ENCODE measurements at places on chromosomes 5 and 9.
A peak's percentile ranks its signal among the peaks of the same experiment; 100 is the strongest.

DNA sequence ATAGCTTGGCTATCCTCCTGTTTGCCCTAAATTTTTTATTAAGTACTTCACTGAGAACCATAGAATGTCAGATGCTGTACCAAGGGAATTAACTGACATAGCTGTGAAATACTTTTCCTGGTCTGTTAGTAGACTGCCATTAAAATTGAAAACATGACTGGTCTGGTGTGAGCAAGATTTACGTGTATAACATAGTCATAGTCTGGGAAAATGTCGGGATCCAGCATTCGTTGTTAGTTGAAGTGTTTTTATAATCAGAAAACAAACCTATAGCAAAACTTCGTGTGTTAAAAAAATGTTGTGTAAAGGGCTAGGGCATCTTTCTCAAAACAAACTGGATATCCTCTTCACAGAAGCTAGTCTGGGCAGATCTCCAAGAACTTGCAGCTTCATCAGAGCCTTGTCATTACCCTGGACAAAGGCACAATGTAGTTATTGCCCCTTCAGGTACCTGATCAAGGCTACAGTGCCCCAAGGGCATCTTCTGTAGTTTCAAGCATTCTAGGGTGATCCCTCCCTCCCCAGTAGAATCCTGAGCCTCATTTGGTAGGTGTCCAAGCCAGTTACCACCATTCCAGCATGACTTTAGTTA, 454.2 kb upstream of the SGCD start:
- DNase-seq: no peak

DNA sequence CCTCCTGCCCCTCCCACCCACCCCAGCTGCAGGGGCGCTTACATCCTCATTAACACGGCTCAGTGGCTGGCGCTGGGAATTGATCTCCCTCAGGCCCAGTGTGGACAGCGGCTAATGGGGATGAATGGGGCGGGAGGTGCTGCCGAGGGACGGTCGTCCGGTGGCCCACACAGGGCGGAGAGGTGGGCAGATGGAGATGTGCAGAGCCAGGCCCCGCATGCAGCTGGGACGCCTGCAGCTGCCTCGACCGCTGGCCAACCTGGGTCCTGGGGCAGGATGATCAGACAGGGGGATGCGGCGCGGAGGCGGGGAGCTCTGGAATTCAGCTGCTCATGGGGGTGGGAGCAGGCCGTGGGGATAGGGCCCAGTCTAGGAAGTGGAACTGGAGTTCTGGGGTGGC, 17.6 kb downstream of the TSPAN17 start:
- no peak for DNase-seq

GRCh38 chr9:31372799-31373587, 1011.5 kb upstream of the ACO1 start:
- no peak for DNase-seq

- DNase-seq: no peak
These were observed 77.0 kb downstream of the FGF18 start for GRCh38 chr5:171496456-171496855.

DNA sequence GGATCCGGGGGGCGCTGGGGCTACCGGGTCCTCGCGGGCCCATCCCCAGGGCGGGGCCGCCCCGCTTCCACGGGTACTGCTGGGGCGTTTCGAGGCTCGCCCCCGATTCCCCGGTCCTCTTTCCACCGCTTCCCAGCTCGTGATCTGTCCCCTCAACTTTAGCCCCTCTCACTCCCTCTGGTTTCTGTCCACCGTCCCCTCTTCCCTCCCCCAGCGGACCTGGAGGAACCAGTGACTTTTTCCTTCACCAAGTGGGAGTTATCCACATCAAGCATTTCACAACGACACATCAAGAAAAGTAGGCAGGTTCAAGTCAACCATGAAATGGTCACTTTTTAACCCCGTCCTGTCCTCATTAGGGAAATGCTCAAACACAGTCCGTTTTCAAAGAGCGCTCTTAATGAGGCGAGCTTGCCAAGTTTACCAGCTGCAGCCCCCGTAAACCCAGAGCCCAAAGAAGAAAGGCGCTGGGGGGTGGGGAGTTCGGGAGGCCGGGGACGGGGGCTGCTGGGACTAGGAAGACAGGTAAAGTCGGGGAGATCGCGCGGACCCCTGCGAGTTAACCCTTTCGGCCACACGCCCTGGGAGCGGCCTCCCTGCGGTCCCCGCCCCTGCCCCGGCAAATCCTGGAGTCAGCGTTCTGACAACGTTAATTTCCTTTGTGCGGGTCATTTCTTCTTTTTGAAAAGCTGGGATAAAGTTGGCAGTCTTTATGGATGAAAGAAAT, 2.1 kb upstream of the NFIB start:
- peak; percentile 12 for DNase-seq

DNA sequence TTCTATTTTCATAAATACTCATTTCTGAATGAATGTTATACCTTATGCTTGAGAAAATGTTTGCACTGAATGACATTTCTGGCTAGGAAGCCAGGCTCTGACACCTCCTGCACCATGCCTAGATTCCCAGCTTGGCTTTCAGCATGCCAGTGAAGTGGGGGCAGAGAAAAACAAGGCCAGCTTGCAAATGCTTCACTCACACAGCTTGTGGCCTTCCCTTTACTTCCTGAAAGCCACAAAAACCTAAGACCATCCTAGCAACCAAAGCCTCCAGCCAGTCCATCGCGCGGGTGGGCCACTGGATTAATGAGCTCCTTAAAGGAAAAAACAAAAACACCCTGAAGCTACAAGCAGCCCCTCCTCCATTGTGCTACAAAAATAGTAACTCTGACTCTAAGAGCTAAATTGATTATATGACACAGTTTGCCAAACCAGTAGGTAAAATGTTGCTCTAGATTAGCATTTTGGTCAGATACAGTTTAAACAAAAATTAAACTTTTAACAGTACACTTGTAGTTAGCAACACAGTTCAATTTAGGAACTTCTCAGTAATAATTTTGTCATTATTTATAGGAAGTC, 159.9 kb downstream of the TSSK1B start:
- no peak for DNase-seq

GRCh38 chr5:112267231-112267630, 151.8 kb downstream of the EPB41L4A start:
- DNase-seq: no peak

DNA sequence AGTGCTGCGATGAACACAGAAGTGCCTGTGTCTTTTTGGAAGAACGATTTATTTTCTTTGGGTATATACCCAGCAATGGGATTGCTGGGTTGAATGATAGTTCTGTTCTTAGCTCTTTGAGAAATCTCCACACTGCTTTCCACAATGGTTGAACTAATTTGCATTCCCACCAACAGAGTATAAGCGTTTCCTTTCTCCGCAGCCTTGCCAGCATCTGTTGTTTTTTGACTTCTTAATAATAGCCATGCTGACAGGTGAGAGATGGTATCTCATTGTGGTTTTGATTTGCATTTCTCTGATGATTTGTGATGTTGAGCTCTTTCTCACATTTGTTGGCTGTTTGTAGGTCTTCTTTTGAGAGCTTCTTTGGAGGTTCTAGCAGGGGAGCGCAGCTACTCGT, 134.6 kb downstream of the TENT4A start:
- no peak for DNase-seq

GRCh38 chr5:168707716-168708695, 128.8 kb upstream of the PANK3 start:
- no peak for DNase-seq

DNA sequence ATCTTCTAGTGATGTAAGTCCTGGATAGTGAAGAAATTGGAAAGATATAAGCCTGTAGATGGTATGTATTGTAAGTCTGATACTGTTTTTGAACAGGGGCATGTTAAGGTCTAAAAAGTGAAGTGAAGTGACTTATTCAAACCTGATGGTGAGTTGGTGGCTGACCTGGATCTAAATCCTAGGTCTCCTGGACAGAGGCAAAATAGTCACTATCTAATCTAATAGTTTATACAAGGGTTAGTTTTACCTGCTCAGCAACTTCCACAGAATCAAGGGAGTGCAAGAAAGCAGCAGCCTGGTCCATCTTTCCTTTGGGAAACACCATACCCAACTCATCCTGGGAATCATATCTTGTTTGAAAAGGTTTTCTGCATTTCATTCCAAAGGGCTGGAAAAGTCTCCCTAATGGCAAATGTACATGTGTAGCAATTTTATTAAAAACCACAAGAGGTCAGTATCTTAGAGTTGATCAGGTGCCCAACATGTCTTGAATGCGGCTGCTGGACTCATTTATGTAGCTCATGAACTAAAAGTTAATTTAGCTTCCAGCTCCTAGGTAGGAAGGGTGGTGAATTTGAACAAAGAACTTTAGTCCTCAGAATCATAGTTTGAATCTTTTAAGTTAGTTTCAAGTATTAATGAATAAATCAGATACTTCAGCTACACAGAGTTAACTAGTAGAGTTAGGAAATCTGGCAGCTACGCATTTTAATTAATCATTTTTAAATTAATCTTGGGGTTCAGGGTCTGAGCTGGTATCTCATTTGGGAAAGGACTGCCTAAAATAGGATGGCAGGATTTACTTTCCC, 26.0 kb downstream of the SKP2 start:
- peak; percentile 29 for DNase-seq

- DNase-seq: no peak
These were observed 249.7 kb upstream of the TMEM161B start for GRCh38 chr5:88518131-88519016.

GRCh38 chr5:101102506-101102905, 199.4 kb upstream of the ST8SIA4 start:
- no peak for DNase-seq

DNA sequence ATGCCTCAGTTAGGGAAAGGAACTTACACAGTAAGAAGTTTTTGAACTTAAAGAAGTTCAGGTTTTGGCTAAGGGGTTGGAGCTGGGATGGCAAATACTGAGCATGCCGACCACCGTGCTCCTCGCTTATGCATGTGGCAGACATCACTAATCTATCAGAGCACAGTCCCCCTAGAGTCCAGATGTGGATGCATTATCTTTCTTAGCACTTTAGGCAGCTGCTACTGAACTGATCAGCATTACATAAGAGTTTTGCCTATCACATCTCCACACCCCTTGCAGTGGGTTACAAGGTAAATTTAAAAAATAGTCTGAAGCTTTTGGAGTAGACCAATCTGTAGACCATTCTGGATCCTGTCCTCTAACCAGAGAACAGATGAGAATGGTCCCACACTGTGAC, 22.4 kb downstream of the MACIR start:
- DNase-seq: no peak

- DNase-seq: no peak
These were observed 562.9 kb upstream of the FTMT start for GRCh38 chr5:121288781-121289180.

GRCh38 chr5:11076945-11077613, 316.0 kb upstream of the DAP start:
- DNase-seq: no peak

DNA sequence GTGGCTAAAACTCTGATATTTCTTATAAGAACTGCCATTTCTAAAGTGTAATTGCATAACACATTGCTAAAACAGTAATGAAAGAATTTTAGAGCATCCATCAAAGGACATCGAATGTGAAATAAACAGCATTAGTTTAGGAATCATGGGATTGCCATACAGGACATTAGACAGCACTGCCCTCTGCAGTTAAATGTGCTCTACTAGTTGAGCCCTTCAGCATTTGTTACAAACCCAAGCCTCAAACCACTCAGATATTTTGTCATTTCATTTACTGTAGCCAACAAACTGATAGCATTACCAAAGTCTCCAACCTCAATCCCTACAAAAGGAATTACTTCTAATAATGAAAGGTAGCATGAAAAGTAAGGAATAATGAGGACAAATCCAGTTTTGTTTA, 116.8 kb upstream of the COX7C start:
- DNase-seq: no peak

GRCh38 chr9:74293479-74293878, 203.7 kb upstream of the RORB start:
- DNase-seq: no peak

GRCh38 chr5:6453937-6454560, 5.4 kb downstream of the UBE2QL1 start:
- DNase-seq: no peak

DNA sequence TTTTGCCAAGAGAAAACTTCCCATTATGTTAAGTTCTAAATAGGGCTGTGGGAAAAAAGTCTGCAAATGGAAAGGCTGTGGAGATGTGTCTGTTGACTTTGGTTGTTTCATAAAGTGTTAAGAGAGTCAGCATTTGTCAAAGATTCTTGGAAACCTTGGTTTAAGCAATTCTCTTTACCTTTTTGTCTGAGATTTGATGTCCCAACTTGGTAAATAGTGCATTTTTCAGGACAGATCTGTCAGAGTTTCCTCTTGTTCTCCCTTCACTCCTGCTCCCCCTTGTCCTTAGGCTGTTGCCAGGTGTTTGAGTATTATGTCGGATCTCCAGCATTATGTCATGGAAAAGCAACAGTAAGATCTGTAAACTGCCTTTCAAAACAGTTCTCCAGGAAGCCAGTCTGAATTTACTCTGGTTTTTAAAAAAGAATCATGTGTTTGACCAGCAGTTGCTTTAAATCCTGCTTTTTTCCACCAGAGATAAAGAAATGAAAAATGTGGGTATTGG, 79.1 kb upstream of the ADAMTSL1 start:
- DNase-seq: peak; percentile 9

- no peak for DNase-seq
These were observed 102.2 kb downstream of the APTX start for GRCh38 chr9:32899181-32899580.

DNA sequence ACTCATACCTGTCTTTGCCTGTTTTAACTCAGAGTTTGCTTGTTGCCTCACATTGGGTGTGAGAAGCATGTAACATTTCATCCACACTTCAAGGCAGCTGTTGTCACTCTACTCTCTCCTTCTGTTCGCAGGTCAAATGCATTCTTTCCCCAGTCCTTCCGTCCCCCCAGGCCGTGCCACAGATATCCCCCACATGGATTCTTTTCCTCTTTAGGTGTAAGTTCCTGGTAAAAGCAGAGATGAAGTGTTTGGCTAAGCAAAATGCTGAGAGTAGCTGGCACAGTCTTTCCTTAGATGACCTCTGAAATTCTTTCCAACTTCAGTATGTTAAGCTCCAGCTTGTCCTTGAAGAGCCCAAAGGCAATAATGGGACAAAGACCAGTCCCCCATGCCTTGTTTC, 328.2 kb downstream of the SLIT3 start:
- DNase-seq: no peak

- DNase-seq: peak; percentile 99
These were observed 194.6 kb downstream of the OLFM1 start for GRCh38 chr9:135281791-135282737.

GRCh38 chr5:61277781-61278180, 54.3 kb upstream of the ZSWIM6 start:
- DNase-seq: no peak

DNA sequence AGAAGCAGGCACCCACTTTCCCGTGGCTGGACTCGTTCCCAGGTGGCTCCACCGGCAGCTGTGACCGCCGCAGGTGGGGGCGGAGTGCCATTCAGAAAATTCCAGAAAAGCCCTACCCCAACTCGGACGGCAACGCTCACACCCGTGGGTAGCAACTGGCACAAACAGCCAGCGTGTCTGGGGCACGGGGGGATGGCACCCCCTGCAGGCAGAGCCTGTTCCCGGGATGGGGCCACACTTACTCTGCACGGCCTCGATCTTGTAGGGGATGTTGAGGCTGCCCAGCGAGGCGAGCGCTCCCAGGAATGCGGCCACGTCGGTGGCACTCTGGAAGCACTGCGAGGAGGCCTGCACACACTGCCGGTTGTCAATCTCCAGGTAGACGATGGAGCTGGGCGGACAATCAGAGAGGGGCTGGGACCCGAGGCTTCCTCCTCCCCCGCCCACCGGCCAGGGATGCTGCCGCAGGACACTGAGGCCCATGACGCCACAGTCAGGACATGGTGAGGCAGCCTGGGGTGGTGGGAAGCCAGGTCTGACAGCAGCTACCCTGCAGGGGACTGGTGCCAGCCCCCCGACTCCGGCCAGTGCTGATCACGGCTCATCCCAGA, 20.2 kb upstream of the SEC16A start:
- DNase-seq: no peak
